ENCODE measurements at places on chromosomes 5 and 9. TPM values are rescaled to one million over a fixed set of nuclear protein-coding genes. Genes with fewer than 3 reads are reported as not detected.

The SLC46A2 gene
- total RNA-seq, result not detected

The ITGA1 gene
- 195 TPM for total RNA-seq

The BASP1 gene
- 12.2 TPM for total RNA-seq

The PDE8B gene
- 11.3 TPM for total RNA-seq

The IARS1 gene
- 62.3 TPM for total RNA-seq

The GGTA1 gene
- total RNA-seq, result 7.2 TPM

The PSAT1 gene
- 5.1 TPM for total RNA-seq

The NSG2 gene
- 10.0 TPM for total RNA-seq

The SLF1 gene
- 6.4 TPM for total RNA-seq

The SIGMAR1 gene
- 74.7 TPM for total RNA-seq

The F2RL2 gene
- 6.6 TPM for total RNA-seq

The PCDHGA6 gene
- total RNA-seq, result 13.6 TPM

Data from sigmoid colon (tissue), 7 donors.